ENCODE measurements at places on chromosomes 7 and 10.
A peak's percentile ranks its signal among the peaks of the same experiment; 100 is the strongest.

DNA sequence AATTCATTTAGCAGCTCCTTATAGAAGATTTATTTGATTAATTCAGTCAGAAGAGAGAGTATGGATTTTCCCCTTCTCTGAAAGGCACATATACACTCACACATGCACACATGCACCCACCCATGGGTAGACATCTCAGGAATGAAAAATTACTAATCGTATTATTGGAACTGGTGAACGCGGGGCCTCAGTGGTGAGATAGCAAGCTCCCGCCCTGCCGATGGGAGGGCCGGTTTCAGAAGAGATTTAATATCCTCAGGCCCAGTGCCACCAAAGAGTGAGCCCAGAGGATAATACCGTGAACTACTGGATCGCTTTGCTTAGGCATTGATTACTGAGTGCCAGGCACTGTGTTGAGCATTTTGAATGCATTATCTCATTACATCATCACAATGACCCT is 38.0 kb upstream of the EMX2 start:
- DNase-seq = no peak

DNA sequence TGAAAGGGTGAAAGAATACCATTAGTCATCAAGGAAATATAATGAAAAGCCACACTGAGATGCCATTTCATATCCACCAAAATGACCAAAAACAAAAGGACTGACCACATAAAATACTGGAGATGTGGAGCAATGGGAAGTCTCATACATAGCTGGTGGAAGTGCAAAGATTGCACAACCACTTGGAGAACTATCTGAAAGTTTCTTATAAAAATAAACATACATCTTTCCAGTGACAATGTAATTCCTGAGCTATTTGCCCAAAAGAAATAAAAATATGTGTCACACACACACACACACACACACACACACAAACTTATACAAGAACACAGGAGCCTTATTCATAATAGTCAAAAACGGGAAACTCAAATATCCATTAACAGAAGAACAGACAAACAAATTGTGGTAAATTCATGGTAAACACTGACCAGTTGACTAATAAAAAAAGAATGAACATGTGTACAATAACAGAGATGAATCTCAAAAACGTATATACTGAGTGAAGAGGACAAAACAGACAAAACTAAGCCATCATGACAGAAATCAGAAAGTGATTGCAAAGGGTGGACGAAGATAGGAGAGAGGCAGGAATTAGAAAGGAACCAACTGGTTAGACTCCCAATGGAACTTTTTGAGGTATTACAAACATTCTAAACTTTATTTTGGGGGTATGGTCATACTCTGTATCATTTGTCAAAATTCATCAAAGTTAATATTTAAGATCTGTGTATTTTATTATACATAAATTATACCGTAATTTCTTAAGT is 21.5 kb downstream of the WASL start:
- DNase-seq = no peak

GRCh38 chr10:29470355-29470705 is 164.4 kb downstream of the SVIL start:
- no peak for DNase-seq

- no peak for DNase-seq
These were observed 75.3 kb downstream of the GRB10 start for GRCh38 chr7:50707236-50708006.

DNA sequence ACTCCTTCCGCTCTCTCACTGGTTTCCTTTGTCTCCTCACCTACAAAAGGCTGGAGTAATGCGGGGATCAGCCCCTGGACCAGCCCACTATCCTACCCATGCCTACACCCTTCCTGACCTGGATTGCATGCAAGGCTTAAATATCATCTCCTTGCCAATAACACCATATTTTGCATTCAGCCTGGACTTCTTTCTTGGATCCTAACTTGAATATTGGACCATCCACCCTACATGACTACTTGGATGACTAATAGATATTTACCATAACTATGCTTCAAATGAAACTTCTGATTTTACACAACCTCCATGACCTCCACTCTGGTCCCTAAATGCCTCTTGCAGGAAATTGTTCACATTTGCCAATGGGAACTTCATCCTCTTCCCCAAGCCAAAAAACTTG is 188.3 kb upstream of the AKR1E2 start:
- no peak for DNase-seq

GRCh38 chr10:71975087-71975870 is 11.1 kb downstream of the CHST3 start:
- peak; percentile 63 for DNase-seq

GRCh38 chr10:66767707-66768106 is 158.1 kb upstream of the LRRTM3 start:
- no peak for DNase-seq

GRCh38 chr10:10007957-10008356 is 1009.7 kb upstream of the CELF2 start:
- no peak for DNase-seq

DNA sequence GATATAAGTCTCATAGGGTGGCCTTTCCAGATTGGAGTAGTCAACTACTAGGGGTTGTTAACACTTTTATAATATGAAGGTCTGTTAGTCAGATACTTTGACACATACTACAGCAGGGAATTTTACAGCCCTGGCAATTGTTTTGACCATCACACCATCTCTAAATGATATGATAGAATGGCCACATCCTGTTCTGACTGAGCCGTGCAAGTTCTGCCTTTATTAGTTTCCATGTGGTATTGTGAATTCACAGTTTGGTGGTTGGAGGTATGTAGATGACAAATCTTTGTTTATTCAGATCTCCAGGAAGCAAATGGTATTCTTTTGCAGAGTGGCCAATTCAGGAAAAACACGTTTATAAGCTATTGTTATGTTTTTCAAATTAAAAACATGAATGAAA is 83.0 kb downstream of the NRG3 start:
- no peak for DNase-seq

- DNase-seq = no peak
These were observed 9.2 kb upstream of the CAV2 start for GRCh38 chr7:116490351-116490750.

DNA sequence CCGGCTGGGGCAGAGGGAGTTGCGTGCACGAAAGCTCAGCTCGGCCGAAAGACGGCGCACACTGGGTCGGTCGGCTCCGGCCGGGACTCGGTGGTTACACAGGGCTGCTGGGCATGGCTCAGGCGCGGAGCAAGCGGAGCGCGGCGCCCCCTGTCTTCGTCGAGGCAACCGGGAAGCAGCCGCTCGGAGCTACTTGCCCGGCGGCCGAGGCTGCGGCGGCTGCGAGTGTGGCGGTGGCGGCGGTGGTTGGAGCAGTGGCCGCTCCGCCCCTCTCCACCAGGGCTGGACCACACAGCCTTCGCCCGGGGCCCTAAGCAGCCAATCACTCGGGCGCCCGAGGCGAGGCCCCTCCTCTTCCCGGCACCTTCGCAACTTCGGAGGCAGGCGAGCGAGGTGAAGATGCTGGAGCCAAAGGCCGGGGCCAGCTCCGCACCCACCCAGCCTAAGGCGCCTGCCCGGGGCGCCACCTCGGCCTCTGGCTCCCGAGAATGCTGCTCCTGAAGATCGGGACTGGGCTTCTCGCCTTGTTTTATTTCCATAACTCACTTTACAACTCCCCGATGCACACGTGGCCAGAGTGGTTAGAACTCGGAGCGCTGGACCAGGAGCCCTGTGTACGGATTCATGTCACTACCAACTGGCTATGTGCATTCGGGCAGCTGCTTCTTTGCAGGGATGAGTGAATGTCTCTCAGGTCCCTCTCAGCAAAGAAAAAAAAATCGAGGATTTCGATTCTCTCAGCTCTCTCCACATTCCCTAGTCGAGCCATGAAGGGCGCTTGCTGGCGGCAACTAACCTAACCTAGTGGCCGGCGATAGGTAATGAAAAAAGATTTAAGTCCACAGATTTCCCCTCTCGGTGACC is at the start of gene TLL2:
TSS of gene TLL2 (minus strand) at position 229 of the 864 bp plus-strand sequence. CDS start 241 bp downstream, outside the sequence.
- peak; percentile 86 for DNase-seq

DNA sequence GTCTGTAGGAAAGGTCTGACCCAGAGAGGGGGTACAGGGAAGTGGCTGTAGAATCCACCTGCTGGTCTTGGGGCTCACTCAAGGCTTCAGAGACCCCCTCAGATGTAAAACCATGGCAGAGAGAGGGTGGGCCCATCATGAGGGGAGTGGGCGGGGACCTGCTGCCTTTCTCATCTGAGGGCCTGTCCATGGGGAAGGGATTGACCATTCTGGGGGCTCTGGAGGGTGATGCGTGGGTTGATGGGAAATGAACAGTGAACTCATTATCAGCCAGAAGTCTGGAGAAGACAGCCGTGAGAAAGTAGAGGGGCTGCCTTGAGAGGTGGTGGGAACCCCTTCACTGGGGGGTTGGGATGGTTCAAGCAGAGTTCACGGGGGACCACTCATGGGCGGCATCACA is 66.8 kb downstream of the MINDY4 start:
- DNase-seq = no peak

DNA sequence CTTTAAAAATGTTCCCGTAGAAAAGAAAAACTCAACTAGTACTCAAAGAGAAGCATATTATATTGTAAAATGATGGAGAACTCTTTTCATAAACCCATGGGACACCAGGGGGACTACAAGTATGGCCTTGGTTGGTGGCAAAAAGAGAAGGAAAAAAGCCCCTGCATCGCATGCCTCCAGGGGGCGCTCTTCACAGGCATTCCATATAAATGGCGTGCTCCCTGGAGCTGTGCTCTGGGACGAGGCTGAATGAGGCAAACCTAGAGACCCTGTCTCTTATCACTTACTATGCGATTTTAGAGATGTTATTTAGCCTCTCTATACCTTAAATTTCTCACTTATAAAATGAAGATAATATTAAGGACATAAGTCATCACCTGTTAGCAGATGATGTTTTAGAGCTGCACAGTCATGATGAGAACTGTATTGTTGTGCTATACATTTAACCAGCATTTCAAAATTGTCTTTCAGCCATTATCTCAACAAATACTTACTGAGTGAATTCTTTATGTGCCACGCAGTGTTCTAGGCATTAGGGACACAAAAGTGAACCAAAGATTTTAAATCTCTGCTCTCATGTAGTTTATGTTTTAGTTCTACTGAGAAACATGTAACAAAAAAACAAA is 105.8 kb downstream of the ARHGAP21 start:
- peak; percentile 69 for DNase-seq

- no peak for DNase-seq
These were observed 170.3 kb downstream of the PAXIP1 start for GRCh38 chr7:154832557-154833138.

DNA sequence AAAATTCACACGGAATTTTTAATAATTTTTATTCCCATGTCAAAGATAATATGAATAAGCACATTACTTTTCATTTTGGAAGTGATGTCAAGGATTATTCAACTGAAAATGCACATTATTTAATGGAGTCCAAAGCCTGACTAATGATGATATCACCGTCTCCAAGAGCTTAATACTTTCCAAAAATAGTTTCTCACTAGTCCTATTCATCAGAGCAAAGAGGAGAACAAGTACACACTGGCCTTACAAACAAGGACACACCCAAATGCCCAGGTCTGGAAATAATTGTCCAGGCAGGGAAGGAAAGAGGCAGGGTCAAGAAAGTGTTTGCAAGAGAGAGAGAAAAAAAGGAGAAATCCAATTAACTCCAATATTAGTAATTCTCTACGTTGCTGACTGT is 216.8 kb upstream of the CCDC6 start:
- DNase-seq = no peak

- DNase-seq = no peak
These were observed 765.1 kb downstream of the GRID1 start for GRCh38 chr10:85601526-85601925.

DNA sequence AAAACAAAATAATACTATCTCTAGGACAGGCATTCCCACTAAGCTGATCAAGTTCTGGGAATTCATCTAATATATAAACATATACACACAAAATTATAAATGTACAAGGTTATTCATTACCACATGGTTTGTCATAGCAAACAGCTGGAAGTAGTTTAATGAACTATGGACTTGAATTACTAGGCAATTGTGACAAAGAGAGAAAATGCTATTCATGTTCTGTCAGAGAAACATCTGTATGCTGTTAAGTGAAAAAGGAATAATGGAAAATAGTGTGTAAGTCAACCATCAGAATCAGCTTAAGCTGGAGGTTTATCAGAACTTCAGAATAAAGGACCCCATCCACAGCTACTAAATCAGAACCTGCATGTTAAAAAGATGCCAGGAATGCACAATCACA is 2.8 kb downstream of the ZNF248 start:
- DNase-seq = no peak

GRCh38 chr7:135710417-135711138 is 17.4 kb downstream of the SLC13A4 start:
- DNase-seq = no peak

- no peak for DNase-seq
These were observed 63.6 kb downstream of the PDIA4 start for GRCh38 chr7:148964483-148965267.

DNA sequence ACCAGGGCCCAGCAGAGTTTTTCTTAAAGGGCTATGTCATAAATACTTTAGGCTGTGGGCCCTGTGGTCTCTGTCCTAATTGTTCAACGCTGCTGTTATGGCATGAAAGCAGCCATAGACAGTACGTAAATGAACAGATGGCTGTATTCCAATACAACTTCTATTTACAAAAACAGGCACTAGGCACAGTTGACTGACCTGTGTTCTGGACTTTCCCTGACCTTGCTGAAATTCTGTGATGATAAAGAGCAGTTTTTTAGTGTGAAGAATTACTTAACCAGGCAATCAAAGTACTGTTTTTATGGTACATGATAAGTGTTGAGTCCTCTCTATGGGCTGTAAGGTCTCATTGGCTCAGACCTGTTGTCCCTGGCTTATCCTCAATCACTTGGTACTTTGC is 17.1 kb downstream of the PDCD11 start:
- no peak for DNase-seq

DNA sequence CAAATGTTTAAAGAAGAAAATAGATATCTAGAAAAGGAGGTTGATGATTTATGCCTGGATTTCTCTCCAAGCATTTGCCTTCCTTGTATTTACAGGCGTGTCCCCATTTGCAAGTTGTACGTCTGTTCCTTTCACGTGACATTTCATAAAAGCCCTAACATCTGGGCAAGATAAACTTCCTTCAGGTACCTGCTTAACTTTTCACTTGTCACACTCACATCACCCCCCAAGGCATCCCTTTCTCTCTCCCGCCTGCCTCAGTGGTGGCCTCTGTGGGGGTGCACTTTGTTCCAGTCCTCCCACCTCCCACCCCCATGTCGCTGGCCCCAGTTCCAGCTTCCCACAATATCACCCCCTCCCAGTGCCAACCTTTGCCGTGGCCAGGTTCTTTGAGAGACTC is 6.7 kb downstream of the TWIST1 start:
- DNase-seq = no peak

DNA sequence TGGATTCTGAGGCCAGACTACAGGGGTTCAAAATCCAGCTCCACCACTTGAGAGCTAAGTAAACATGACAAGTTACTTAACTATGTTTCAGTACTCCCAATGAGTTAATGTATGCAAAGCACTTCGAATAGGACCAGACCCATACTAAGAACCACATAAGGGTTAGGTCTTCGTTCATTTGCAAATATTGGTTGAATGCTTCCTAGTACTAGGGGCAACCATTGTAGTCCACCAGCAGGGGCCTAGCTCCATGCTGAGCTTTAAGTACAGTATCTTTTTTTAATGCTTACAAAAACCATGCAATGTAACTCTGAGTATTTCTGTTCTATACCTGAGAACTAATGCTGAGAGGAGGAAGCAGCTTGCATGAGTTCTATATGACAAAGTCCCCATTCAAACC is 80.4 kb upstream of the PDE1C start:
- DNase-seq = no peak

- no peak for DNase-seq
These were observed 49.2 kb downstream of the GSDME start for GRCh38 chr7:24707988-24708615.

Data from upper lobe of right lung (tissue), 1 donor.